Activated T-helper 1 cell treated with Interleukin-2 at 50 U/mL for 16 hours (primary cell): ENCODE measurements at places on chromosomes 11 and 22.

DNA sequence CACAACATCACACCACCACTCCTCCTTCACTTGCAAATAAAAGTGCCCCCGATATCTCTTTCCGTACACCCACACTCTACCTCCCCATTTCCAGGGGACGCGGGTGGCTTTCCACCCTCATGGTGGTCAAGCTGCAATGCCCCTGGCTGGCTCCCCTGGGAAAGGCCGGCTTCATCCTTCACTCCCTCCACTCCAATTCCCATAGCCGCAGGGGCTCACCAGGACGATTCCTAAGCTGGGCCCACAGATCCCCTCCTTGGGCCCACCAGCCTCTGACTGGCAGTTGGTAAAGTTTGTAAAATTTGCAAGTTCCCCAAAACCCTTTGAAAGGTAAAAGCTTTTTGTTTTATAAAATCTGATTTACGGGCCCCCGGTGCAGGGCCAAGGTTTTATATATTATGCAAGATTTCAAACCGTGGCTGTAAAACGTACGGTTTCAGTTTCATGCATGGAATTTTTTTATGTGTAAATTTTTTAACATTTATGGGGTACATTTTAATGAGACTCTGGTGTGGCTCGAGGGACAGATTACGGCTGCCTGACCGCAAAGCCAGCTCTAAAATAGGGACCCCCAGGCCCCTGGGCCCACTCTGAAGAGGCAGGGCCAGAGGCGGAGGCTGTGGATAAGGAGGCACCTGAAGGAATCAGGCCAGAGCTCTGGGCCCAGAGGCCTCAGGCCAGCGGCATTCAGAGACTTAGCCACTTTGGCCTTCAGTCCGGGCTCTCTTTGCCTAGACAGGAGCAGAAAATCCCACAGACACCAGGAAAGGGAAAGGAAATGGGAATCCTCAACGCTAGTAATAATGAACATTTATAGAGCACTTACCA, 106.5 kb downstream of the FEZ1 start:
- no peak for DNase-seq

DNA sequence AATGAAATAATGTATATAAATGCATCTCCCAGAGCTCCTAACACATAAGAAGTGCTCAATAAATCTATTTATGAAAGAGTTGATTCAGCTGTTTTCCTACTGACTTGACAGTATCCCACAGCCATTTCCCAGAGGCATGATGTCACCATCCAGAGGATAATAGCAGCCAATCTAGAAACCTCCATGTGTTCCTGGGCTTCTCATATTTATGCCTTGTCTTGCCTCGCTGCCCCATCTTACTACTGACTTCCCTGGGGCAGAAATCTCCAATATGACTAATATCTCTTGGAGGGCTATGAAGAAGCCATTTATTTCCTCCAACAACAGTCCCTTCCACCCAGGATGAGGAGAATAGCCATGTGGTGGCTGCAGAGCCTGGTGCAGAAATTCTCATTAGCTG, 115.4 kb upstream of the NAV2 start:
- DNase-seq: no peak

GRCh38 chr22:22773979-22774604, 113.5 kb upstream of the IGLL5 start:
- DNase-seq: no peak

- no peak for DNase-seq
Observed at GRCh38 chr11:102685754-102686153, 19.8 kb downstream of the MMP27 start.

DNA sequence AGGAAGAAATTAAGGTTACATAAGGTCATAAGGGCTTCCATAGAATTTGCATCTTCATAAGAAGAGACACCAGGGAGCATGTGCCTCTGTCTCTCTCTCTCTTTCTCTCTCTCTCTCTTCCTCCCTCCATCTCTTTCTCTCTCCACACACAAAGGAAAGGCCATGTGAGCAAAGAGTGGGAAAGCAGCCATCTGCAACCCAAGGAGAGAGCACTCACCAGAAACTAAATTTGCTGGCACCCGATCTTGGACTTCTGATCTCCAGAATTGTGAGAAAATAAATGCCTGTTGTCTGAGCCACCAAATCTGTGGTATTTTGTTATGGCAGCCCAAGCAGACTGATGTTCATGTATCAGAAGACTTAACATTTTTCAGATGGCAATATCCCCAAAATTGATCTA, 6.4 kb upstream of the KRTAP5-10 start:
- DNase-seq: no peak

DNA sequence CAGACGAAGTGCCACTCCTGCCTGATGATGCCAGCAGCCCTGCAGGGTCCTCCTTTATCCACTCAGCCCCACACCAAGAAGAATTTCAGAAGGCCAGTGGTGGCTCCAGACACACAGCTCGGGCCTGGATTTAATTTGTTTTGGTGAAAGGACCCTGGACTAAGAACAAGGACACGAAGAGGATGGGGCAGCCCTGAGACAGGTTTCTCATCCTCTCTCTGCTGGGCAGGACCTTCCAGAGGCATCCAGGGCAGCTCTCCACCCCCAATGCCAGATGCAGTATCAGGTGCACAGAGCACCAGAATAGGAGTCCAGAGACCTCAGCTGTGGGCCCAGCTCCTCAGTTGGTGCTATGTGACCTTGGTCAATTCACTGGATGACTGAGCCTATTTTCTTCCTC, 72.0 kb downstream of the TRIM29 start:
- no peak for DNase-seq

GRCh38 chr11:76837696-76838677, 22.7 kb upstream of the ACER3 start:
- no peak for DNase-seq

DNA sequence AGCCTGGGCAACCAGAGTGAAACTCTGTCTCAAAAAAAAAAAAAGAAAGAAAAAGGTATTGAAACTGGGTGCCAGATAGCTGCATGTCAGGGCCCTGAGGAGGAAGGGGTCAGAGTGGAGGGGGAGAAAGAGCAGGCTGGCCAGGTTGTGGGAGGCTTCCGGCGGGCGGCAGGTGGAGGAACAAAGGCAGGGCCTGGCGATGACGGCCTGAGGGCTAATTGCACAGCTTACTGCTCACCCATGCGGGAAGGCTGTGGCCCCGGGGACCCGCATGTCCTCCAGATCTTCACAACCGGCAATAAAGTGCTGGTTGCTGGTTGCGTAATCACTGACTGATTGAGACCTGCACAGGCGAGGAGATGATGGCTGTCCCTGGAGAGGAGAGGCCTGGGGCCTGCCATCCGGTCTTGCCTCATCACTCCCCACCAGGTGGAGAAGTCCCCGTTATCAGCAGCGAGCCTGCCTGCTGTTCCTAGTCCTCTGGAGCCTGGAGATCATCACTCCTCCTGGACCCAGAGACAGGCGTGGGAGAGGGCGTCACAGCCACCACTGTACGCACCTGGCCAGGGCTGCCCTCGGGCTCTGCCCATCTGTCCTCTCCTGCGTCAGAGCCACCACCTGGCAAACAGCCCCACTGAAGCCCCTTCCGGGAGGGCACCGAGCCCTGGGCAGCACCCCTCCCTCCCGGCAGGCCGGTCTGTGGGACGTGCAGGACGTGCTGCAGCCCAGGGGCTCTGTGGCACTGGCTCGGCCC, 18.7 kb downstream of the H19 start:
- DNase-seq: no peak

DNA sequence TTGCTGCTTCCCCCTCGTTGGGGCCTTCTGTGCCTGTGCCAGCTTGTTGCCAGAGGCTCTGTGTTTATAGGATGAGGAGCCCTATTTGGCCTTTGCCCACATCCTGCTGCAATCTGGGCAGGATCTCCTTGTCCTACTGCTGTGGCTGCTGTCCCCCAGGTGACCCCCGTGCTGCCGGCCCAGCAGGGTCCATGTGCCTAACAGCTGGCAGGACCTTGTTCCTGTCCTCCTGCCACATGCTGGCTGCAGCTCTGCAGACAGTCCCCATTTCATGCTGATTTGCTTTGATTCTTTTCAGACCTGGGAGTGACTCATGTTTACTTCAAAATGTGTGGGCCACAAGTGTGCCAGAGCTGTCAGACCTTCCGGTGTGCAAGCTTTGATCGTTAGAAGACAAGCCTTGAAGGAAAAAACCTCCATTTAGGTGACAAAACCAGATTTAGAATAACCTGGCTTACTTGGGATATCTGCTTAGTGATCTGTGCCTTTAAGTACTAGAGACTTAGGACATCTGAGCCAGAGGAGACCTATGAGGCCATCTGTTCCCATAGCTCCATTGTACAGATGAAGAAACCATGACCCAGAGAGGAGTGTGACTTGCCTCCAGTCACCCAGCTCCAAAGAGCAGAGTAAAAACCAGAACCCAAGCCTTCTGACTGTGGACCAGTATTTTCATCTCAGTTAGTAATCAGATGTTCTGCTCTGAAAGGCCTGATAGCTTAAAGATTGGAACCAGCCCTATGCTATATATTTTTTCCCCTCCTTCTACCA, 11.1 kb downstream of the NAV2 start:
- DNase-seq: peak; percentile 31

DNA sequence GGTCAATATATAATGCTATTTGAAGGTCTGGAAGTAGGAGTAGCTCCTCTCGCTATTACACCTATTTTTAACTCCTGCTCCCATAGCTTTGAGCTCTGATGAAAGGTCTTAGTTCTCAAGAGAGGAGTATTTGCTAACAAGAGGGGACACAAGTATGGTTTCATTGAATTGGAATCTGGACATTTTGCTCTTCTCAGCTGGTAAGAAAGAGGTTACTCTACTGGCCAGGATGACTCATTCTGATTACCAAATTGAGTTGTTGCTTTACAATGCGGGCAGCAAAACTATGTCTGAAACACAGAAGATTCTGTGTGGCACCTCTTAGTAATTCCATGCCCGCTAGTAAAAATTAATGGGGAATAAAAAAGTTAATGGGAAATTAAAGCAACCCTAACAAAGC, 63.6 kb upstream of the EP300 start:
- no peak for DNase-seq

DNA sequence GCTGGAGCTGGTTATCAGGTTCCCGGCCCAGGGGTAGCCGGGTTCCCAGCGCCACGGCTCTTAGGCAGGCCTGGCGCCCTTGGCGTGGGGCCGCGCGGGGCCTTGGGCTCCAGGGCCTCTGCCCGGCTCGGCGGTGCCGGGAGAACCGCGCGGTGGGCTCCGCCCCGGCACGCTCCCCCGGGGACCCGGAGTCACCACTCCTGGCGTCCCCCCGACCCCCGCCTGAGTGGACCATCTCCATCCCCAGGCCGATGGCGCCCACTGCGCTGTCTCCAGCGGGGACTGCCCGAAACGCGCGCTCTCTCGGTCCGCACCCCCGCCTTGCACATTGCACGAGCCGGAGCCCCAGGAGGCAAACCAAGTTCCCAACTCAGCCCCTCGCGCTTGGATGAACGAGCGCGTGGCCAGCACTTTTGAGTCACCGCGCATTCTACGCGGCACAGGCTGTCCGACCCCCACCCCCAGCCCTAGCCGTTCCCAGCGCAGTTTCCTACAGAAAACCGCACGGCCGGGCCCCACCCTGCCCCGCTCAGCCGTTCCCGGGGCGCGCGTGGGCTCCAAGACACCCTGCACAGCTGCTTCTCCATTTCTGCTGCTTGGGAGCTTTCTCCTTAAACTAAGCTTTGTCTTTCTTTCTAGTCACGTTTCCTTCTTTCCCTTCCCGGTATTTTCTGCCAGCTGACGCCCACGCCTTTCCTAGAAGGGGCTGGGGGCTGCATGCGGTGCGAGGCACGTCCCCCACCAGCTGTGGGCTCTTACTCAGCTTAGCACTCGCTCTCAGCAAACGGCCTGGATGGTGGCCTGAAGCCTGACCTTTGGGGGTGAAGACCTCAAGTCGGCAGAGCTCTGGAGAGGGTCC, 650 bp upstream of the CHID1 start:
- no peak for DNase-seq

GRCh38 chr11:79906164-79906563, 465.3 kb upstream of the TENM4 start:
- DNase-seq: no peak

DNA sequence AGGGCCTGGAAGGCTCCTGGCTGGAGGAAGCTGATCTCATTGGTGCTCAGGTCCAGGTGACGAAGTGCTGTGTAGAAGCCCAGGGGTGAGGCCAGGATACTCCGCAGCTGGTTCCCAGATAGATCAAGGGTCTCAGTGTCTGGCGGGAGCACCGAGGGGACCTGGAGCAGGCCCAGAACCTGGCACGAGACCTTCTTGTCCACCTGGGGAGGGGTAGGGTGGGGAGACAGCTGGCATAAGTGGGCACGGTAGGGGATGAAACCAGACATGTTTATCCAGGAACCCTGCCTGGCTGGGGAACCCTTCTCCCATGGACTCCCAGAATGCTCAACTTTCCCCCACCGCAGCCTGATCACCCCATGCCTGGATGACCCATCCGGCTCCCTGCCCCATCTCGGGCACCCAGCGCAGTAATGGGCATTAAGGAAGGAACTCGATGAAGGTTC, 9.2 kb downstream of the LRRC32 start:
- DNase-seq: no peak
